ENCODE measurements at places on chromosomes 6 and 20. TPM values are rescaled to one million over a fixed set of nuclear protein-coding genes. Genes with fewer than 3 reads are reported as not detected.

The RAET1E gene
- total RNA-seq: 0.19 TPM

The SPATS1 gene
- not detected for total RNA-seq

DNA sequence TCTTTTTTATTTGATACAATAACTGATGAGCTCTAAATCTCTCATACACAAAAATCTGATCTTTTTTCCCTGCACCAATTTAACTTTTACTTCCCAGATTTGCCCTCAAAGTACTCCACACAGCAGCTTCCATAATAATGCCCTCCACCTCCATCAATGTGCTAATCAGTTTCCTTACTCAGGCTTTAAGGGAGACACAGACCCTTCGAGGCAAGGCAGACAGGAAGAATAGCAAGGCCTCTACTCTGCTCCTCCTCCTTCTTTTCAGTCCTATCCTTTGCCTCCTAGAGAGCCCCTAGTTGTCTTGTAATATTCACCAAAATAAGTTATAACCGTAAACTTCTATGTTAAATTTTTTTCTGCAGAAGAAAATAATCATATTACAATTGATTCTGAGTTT lies 444.9 kb upstream of the RNF217 start:
- no peaks in the 10 kb centered on the region for H3K4me1 ChIP-seq
- H3K4me3 ChIP-seq: no peak overlapping the region

The NT5E gene
- 4.3 TPM for total RNA-seq

DNA sequence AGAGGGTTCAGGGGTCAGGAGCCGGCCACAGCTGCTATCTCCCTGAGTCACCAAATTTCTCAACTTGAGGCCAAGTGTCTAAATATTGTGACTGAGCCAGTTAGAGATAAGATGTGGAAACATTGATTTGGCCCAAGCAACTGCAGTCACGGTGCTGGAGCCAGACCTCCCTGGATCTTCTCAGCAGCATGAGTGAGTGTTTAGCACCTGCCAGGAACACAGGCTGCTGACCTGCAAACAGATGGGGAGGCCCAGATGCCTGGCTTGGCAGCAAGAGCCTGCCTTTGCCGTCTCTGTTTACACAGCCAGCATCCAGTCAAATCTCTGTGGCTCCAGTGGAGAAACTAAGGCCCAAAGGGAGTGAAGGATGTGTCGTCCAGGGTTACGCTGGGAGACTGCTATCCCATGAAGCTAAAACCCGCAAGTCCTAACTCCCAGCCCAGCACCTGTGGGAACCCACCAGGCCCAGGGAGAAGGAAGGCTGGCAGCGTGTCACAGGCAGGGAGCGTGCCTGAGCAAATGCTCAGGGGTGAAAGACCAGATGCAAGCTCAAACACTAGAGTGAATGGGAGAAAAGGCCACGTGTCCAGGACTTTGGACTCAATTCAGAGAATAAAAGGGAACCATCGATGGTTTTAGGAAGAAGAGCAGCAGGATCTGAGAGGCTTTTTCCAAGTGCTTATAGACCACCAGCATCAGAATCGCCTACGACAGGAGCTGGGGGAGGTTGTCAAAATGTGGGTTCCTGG lies 15.9 kb upstream of the PTGIS start:
- H3K27me3 ChIP-seq: no peaks in the 10 kb centered on the region
- no peak overlapping the region for H3K4me3 ChIP-seq
- peaks cover 45% of the 10 kb centered on the region for H3K4me1 ChIP-seq
- H3K27ac ChIP-seq: peak overlapping the region; percentile 83
- peak; percentile 85 for DNase-seq
- H3K36me3 ChIP-seq: no peaks in the 10 kb centered on the region

- H3K27ac ChIP-seq: no peak overlapping the region
- DNase-seq: no peak
- H3K36me3 ChIP-seq: no peaks in the 10 kb centered on the region
- peaks cover 38% of the 10 kb centered on the region for H3K27me3 ChIP-seq
- no peak overlapping the region for H3K4me3 ChIP-seq
These were observed 77.7 kb upstream of the OLIG3 start for GRCh38 chr6:137571854-137572253.

The C20orf141 gene
- total RNA-seq: not detected

DNA sequence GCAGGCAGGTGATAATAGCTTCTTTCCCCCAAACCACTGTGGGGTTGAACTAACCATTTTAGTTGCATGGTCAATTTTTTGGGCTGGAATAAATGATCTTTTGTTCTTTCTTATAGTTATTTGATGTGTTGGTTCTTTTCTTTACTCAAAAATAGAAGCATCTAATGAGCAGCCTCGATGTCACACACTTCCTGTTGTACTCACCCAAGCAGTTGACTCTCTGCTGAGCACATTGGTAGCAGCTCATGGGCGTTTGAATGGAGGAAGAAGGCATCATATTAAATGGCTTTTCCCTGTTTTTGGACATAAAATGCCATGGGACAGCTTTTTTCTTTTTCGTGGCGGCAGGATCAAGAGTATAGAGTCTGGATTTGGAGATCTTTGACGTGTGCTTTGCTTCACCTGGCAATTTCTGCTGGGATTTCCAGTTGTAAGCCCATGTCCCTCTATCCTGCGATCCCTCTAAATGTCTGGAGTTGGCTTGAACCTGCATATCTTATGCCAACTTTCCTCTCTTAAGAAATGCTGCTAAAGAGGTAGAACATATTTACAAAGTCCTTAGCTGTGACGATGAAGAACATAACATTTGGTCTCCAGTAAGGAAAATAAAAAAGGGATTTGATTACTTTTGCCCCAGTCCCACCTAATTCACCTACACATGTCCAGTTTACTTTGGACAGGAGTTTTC lies 268.3 kb downstream of the PRL start:
- no peaks in the 10 kb centered on the region for H3K36me3 ChIP-seq
- peaks cover 37% of the 10 kb centered on the region for H3K4me1 ChIP-seq
- no peaks in the 10 kb centered on the region for H3K27me3 ChIP-seq
- no peak overlapping the region for H3K4me3 ChIP-seq
- no peak for DNase-seq
- peak overlapping the region; percentile 41 for H3K27ac ChIP-seq

The PPP1R18 gene
- 14.5 TPM for total RNA-seq

- no peaks in the 10 kb centered on the region for H3K36me3 ChIP-seq
- no peak for DNase-seq
- H3K4me3 ChIP-seq: no peak overlapping the region
- H3K27ac ChIP-seq: no peak overlapping the region
- H3K27me3 ChIP-seq: no peaks in the 10 kb centered on the region
These were observed 146.9 kb upstream of the VGLL2 start for GRCh38 chr6:117118490-117118889.

GRCh38 chr20:37393863-37394542 lies 48.1 kb downstream of the SRC start:
- peaks cover 10% of the 10 kb centered on the region for H3K4me1 ChIP-seq
- no peak overlapping the region for H3K27ac ChIP-seq
- DNase-seq: no peak
- no peaks in the 10 kb centered on the region for H3K27me3 ChIP-seq
- H3K4me3 ChIP-seq: no peak overlapping the region
- H3K36me3 ChIP-seq: peaks cover 3% of the 10 kb centered on the region

The FOXA2 gene
- total RNA-seq: not detected

DNA sequence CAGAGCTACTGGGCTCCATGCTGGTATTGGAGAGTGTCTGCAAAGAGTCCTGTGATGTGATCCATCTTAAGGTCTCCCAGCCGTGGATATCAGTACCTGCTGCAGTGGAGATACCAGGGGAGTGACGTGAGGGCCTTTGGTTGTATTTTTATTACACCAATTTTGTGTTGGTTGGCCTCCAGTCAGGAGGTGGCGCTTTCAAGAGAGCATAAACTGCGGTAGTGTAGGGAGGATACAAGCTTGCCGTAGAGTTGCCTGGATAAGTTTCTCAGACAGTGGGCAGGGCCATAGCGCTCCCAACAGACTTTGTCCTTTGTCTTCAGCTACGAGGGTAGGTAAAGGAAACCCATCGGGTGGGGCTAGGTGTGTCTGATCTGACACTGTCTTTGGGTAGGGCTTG lies 113.0 kb upstream of the CEP162 start:
- no peaks in the 10 kb centered on the region for H3K27me3 ChIP-seq
- H3K36me3 ChIP-seq: no peaks in the 10 kb centered on the region
- H3K4me1 ChIP-seq: no peaks in the 10 kb centered on the region
- no peak overlapping the region for H3K27ac ChIP-seq
- no peak for DNase-seq

The SIRPG gene
- total RNA-seq: not detected

The SCGN gene
- total RNA-seq: 1.6 TPM

- H3K36me3 ChIP-seq: peaks cover 7% of the 10 kb centered on the region
- H3K4me3 ChIP-seq: peak overlapping the region; percentile 98
- H3K27ac ChIP-seq: peak overlapping the region; percentile 97
- H3K4me1 ChIP-seq: peaks cover 95% of the 10 kb centered on the region
- H3K27me3 ChIP-seq: no peaks in the 10 kb centered on the region
- DNase-seq: peak; percentile 47
These were observed 559 bp downstream of the LAMA5 start for GRCh38 chr20:62366370-62367135.

- H3K27ac ChIP-seq: no peak overlapping the region
- no peaks in the 10 kb centered on the region for H3K27me3 ChIP-seq
- no peaks in the 10 kb centered on the region for H3K4me1 ChIP-seq
- no peak overlapping the region for H3K4me3 ChIP-seq
These were observed 122.6 kb downstream of the FUT9 start for GRCh38 chr6:96138406-96138805.

DNA sequence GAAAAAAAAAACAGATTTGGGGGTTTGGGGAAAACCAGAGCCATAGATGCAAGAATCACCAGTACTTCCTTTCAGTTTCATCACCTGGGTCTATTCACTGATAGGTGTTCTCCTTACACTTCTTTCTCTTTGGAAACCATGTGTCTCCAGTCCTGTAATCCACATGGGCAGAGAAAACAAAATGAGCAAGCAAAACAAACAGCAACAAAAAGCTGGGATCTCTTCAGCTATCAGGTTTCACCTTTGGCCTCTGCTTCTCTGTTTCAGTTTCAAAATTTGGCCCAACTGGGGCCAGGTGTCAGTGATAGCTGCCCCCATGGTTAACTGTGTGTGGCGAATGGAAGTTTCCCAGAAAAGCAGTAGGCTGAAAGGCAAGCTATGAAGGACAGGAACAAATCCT lies 220.0 kb upstream of the THBS2 start:
- no peaks in the 10 kb centered on the region for H3K36me3 ChIP-seq
- H3K27ac ChIP-seq: peak overlapping the region; percentile 9
- no peak overlapping the region for H3K4me3 ChIP-seq
- DNase-seq: no peak

Data from left ventricle myocardium inferior (tissue), 1 donor.